Placental pericyte (primary cell): ENCODE measurements at places on chromosomes 4 and X. TPM values are rescaled to one million over a fixed set of nuclear protein-coding genes. Genes with fewer than 3 reads are reported as not detected.

Gene MAGED4B
- 29.3 and 34.9 TPM in 2 replicates for total RNA-seq

Gene SPANXA2
- total RNA-seq, result not detected in 2 replicates

Gene ZCCHC4
- total RNA-seq, result 10.1 and 13.7 TPM in 2 replicates

Gene SRPX2
- total RNA-seq, result 40.9 and 73.2 TPM in 2 replicates

Gene TXK
- 0.29 TPM in 1 of 2 replicates, not detected in the other for total RNA-seq

Gene PGAM4
- not detected in 2 replicates for total RNA-seq

Gene ZNF157
- under 0.01 TPM in 1 of 2 replicates, not detected in the other for total RNA-seq

Gene ZFP92
- under 0.01 and 0.44 TPM in 2 replicates for total RNA-seq
